ENCODE measurements at places on chromosomes 5 and 9.

DNA sequence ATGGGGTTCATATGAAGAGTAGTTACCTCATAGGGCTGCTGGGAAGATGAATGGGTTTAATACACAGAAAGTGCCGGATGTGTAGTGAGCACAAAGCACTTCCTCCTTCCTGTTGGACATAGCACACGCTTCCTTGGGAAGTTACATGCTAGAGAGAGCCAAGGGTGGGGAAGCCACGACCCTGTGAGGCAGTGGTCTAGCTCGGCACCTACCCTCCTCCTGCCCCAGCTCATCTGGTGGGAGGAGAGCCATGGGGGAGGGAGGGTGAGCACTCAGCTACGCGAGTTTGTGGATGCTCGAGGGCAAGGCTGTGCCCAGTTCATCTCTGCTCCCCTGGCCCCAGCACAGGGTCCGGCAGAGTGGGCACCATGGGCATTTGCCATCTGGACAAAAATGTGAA lies 43.6 kb upstream of the NEK6 start:
- DNase-seq, result no peak

- DNase-seq, result no peak
These were observed 864.0 kb upstream of the ACO1 start for GRCh38 chr9:31520301-31521085.

GRCh38 chr9:86356871-86357866 lies 3.0 kb upstream of the TUT7 start:
- DNase-seq, result no peak

GRCh38 chr5:126486332-126486731 lies 63.1 kb downstream of the GRAMD2B start:
- no peak for DNase-seq

DNA sequence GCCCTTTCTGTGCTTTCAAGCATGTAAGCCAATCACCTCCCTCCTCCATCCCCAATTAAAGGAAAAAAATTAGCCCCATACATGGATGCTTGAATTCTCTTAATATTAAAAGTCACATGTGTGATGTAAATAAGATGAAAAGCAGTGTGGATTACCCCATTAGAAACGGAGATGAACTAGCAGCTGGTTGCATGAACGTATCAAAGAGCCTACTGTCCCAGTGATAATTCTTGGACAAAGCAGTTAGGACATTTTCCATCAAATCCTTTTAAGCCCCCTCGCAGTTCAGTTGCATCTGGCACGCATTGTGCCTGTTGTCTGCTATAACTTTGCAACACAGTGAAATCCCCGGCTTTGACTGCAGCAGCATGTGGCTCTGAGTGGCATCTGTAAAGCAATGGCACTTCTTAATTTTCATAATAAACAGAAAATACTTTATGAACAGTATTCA lies 285.6 kb downstream of the FBXL7 start:
- DNase-seq, result peak; percentile 13

DNA sequence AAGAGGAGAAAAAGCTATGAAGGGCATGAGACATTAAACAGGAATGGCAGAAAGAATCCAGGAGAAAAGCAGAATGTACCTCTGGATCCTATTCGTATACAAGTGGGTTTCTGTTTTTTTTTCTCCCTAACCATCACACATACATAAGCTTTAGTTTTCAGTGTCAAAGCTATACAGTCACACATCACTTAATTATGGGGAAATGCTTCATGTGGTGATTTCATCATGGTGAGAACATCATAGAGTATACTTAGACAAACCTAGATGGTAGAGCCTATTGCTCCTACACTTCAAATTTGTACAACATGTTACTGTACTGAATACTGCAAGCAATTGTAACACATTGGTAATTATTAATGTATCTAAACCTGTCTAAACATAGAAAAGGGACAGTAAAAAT lies 290.6 kb downstream of the AOPEP start:
- no peak for DNase-seq

- no peak for DNase-seq
These were observed 449.3 kb downstream of the PRR16 start for GRCh38 chr5:120913396-120913795.

DNA sequence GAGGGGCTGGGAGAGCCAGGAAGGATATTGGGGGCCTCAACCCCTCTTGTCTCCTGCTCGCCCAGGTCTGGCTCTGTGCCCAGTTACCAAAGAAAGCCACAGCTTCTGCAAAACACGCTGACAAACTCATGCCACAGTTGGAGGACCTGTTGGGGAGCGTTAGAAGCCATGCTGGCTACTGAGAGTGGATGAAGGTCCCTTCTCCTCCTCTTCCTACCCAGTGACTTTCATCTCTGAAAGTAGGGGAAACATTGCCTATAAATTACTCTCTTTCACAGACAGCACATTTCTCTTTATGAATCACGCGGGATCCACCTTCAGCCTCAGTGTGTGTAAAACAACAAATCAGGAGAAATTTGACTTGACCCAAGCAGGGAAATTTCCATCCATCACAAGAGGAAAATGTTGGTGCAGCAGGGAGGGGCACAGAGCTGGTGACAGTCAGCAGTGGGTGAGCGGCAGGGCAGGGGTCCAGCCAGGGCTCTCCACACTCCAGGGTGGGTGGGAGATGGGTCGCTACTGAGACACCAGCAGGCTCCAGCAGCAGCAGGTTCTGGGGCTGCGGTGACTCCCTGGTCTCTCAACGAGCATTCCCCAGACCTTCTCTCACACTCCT lies 181.9 kb downstream of the FGF18 start:
- DNase-seq, result no peak

DNA sequence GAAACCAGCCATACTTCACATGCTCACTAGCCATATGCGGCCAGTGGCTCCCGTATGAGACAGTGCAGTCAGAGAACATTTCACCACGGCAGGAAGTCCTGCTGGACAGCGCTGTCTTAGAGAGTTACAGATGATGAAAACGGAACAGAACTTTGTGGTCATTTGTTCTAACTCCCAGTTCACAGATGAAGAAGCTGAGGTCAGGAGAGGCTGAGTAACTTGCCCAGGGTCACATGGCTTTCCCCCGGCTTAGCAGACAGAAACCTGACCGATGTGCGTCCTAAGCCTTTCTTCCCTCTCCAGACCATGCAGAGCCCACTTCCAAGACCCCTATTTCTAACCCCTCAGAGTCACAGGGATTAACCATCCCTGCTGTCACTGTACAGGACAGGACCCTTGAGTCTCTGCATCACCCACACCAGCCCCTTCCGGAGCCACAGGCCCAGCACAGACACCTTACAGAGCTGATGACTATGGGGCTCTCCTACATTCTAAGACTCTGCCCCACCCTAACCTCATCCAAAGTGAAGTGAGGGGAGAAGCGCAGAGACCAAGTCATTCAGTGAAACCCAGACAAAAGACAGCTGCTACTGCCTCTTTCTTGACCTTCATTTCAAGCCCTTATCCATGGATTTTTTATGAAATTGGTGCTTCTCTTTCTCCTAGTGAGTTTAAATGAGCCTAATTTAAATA lies 86.9 kb downstream of the PTPN3 start:
- DNase-seq, result no peak

DNA sequence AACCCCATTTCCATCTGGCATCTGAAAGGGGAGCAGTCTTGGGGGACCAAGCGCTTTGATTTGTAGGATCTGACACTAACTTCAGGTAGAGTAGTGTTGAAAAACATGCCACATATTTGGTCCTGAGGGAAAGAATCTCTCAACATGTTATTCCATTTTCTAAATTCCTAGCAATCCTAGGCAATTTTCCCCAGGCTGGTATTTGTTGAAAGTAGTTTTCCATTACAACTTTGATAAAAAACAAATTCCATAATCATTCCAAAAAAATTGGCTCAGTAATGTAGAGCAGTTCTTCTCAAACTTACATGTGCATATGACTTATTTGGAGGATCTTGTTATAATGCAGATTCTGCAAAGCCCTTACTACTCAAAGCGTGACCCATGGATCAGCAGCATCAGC lies 477.9 kb downstream of the ACTL7B start:
- no peak for DNase-seq

DNA sequence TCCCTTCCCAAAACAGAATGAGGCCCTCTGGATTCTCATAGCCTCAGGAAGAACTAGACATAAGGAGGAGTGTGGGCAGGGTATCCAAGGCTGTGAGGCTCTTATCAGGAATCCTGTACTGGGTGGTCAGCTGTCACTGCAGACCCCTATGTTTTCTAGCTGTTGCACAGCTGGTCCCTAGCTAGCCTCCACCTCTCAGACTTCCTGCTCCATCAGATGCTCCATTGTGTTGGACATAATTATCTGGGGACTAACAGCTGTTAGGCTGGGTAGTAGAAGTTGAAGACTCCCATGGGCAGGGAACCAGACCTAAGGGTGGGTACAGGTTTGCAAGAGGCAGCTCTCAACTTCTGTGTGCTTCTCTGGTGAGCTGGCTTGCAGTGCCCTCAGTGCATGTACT lies 18.4 kb downstream of the FAM219A start:
- DNase-seq, result no peak

- no peak for DNase-seq
These were observed 40.3 kb downstream of the DNAJB5 start for GRCh38 chr9:35029852-35030251.

DNA sequence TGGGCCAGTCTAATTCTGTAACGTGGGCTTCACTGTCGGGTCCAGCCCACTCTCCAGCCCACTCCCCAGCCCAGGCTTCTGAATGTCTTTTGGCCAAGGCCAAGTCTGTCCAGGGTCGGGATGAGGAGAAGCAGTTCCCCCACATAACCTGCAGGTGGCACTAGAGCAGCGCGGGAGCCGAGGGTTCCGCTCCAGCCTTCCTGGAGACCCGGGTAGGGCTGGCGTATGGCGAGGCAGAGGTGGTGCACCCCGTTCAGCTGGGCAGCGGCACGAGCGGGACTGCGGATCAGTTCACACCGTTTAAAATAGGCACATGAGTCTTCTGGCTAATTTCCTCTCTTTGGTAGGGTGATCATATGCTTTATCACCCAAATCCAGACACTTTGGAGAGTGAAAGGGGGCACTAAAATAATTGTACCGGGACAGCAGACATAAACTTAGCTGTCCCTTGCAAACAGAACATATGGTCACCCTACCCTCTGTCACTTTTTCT lies 185.9 kb downstream of the MSX2 start:
- peak; percentile 36 for DNase-seq

- DNase-seq, result no peak
These were observed 1216.3 kb upstream of the ACO1 start for GRCh38 chr9:31168161-31168560.

DNA sequence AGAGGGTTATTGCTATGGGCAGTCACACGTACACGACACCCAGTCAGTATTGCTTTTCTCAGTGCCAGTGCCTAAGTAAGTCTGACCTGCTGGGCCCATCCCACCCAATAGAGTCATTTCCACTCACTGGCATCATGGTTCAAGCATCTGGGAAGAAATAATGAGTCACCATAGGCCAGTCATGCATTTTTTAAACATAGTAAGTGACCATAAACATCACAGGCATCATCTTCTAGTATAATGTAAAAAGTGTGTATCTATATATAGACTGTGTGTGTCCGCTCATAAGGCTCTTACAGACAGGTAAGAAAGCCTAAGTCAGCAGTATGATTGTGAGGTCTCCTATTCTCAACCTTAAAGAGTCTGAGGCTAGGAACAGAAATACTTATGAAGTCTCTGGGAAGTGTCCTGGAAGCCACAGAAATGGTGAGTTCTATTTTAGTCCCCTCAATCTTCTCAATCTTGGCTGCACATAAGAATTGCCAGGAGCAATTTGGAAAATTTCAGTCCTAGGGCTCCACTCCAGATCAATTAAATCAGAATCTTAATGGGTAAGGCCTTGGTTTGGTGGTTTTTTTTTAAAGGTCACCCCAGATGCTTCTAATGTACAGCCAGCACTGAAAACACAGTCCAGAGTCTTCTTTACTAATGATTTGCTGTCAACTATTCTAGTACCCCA lies 65.2 kb downstream of the ZNF366 start:
- no peak for DNase-seq

GRCh38 chr9:121289026-121289771 lies 21.2 kb downstream of the GSN start:
- no peak for DNase-seq

DNA sequence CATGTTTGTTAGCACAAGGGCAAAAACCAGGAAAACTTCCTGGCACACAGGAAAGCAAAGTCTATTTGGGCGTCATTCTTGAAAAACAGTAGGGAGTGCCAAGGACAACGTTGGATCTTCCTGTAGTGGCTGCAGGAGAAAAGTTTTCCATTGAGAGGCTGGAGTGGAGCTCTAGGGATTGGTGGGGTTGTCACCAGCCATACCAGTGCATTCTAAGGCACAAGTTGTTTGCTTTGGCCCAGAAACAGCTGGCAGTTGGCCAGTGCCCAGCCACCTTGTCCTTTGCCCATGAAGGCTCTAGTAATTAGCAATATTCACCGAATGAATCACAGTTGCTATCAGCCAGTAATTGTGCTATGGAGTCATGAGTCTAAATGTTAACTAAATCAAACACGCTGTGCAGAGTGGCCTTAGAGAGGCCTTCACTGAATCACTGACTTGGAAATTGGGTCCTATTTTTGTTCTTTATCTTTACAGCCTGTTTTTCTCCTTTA lies 26.4 kb downstream of the TNFSF15 start:
- no peak for DNase-seq

GRCh38 chr9:108078811-108079210 lies 589.2 kb upstream of the KLF4 start:
- DNase-seq, result no peak

- DNase-seq, result no peak
These were observed 9.3 kb upstream of the ROPN1L start for GRCh38 chr5:10432059-10433008.

DNA sequence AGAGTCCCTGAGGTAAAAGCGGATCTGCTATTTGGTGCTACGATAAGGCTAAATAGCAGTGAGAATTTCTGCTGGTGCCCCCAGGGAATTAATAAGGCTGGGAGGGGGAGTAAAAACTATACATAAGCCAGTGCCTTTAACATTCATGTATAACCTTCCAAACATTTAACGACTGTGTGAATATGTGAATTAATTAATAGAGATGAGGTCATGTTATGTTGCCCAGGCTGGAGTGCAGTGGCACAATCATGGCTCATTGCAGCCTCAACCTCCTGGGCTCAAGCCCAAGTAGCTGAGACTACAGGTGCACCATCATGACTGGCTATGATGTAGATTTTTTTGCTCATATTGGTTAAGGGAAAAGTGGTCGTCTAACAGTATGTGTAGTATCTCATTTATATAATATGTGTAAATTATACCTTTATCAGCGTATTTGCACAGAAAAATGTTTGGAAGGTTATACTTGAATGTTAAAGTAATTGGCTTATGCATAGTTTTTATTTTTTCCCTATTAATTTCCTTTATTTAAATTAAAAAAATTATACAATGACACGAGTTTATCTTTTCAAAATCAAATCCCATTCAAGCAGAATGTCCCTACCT lies 64.6 kb downstream of the EHMT1 start:
- DNase-seq, result no peak

DNA sequence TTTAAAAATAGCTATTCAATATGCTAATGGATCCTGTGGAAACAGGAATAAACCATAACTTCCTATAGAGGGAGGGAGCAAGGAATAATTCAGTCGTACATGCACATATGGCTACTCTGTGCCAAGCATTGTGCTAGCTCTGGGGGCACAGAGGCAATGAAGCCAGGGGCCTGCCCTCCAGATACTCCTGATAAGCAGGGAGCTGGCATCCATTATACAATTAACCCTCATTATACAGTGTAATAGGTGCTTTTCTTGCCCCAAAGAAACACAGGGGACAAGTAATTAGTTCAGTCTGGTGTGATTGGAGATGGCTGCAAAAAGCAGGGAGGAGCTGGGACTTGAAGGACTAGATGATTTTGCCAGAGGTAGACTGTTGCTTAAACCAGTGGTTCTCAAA lies 200.4 kb downstream of the SREK1 start:
- no peak for DNase-seq

GRCh38 chr5:178078197-178079010 lies 34.9 kb upstream of the N4BP3 start:
- no peak for DNase-seq

- no peak for DNase-seq
These were observed 60.2 kb upstream of the PIP5K1B start for GRCh38 chr9:68644831-68645230.

- no peak for DNase-seq
These were observed 47.6 kb downstream of the ACO1 start for GRCh38 chr9:32431940-32432555.

Data from cerebellum (tissue), 4 donors.